ENCODE measurements at places on chromosomes 3 and 15. TPM values are rescaled to one million over a fixed set of nuclear protein-coding genes. Genes with fewer than 3 reads are reported as not detected.

Gene CLRN1
- not detected for total RNA-seq

Gene VGLL3
- 77.4 TPM for total RNA-seq

Gene P2RY1
- total RNA-seq = 1.2 TPM

DNA sequence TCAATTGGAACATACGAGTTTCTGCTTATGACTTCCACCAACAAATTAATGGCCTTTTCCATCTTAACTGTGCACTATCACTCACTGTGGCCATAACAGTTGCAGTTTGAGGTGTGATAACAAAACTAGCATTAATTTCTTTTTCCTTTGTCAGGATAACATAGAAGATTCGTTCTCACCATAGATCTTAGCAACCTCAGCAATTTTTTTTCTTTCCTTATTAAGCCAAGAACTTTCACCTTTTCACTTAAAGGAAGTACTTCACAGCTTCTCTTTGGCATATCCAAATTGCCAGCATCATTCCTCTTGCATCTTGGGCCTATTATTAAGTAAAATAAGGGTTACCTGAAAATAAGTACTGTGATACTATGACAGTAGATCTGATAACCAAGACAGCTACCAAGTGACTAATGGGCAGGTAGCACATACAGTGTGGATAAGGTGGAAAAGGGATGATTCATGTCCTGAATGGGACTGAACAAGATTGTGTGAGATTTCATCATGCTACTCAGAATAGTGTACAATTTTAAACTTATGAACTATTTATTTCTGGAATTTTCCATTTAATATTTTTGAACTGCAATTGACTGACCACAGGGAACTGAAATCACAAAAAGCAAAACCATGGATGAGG is 46.6 kb downstream of the CEP70 start:
- DNase-seq = no peak
- H3K4me1 ChIP-seq = no peaks in the 10 kb centered on the region
- no peak overlapping the region for H3K4me3 ChIP-seq
- H3K36me3 ChIP-seq = peaks cover 31% of the 10 kb centered on the region
- H3K27me3 ChIP-seq = no peaks in the 10 kb centered on the region

Gene STARD5
- 3.8 TPM for total RNA-seq

Gene ADAMTSL3
- total RNA-seq = 0.22 TPM

Gene BOC
- total RNA-seq = 15.3 TPM

DNA sequence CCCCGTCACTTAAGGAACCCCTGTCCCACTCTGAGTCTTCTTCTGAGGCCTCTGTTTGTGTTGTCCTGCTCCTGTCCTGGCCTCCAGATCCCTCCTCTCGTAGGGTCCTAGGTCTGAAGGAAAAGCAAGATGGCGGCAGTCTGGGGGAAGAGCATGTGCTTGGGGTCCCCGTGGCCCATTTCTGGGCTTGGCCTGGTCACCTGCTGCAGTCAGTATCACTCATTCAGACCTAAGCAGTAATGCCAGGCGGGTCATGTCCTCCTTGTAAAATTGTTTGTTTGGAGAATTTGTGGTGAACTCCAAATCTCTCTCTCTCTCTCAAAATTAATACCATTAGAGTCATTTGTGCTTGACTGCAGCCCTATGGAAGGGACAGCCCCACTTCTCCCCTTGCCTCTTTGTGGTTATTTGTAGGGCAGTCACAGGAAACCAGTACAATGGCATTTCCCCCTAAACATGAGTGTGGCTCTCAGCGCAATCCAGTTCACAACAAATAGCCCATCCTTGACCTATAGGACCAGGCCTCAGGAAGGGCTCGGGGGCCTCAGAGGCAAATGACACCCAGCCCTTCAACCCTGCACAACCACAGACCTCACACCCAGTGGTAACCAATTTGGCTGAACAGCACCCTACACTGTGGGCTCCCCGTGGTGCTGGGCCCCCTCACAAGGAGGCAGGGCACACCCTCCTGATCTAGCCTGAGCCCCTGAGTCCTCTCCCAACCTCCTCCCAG is 173.5 kb downstream of the OR4M2 start:
- H3K4me1 ChIP-seq = no peaks in the 10 kb centered on the region
- no peaks in the 10 kb centered on the region for H3K27me3 ChIP-seq

- DNase-seq = no peak
- no peaks in the 10 kb centered on the region for H3K36me3 ChIP-seq
- H3K4me3 ChIP-seq = no peak overlapping the region
These were observed 34.9 kb downstream of the LRRC3B start for GRCh38 chr3:26657348-26657976.

GRCh38 chr3:10783360-10784351 is 32.4 kb upstream of the SLC6A11 start:
- no peaks in the 10 kb centered on the region for H3K4me1 ChIP-seq
- no peak overlapping the region for H3K4me3 ChIP-seq
- DNase-seq = peak; percentile 11
- H3K27ac ChIP-seq = no peak overlapping the region

DNA sequence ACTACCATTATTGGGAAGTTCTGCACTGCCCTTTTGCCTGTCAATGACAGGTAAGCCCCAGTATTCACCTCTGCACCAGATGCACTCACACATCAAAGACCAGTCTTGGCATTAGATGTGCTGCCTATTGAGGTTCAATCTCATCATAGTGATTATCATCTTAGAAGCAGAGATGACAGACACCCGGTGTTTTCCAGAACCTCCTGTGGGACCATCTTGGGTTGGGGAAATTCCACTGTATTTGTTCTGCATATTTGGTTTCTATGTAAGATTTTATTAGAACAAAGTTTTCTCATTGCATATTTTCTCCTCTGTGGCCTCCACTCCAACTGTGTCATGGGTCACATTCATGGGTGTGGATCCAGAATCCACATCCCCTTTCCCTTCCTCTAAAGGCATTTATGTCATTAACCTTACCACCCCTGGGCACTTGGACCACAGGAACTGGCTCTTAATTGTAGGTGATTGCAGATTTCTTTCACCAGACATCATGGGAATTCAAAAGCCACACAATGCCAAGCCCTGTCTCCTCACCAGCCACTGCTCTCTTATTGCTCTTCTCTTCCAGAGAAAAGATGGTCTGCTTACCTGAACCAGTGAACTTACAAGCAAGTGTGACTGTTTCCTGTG is 31.2 kb downstream of the PLA1A start:
- H3K36me3 ChIP-seq = no peaks in the 10 kb centered on the region
- no peaks in the 10 kb centered on the region for H3K27me3 ChIP-seq
- peaks cover 7% of the 10 kb centered on the region for H3K4me1 ChIP-seq
- no peak for DNase-seq
- H3K4me3 ChIP-seq = no peak overlapping the region

DNA sequence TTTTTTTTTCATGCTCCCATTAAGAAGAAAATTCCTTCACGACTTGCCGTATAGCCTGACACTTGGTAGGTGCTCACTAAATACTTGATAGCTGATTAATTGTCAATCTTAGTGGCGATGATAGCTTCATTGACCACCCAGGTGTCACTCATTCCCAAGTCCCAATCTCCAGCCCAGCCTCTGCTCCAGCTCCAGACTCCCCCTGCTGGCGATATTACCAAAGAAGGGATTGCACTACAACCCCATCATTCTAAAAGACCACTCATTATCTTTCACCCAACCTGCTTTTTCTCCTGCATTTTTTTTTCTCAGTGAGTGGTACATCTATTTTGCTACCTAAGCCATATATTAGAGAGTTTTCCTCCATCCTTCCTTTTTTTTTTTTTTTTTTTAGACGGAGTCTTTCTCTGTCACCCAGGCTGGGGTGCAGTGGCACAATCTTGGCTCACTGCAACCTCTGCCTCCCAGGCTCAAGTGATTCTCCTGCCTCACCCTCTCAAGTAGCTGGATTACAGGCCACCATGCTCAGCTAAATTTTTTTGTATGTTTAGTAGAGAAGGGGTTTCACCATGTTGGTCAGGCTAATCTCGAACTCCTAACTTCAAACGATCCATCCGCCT is 19.5 kb upstream of the COMMD2 start:
- H3K36me3 ChIP-seq = no peaks in the 10 kb centered on the region
- no peak overlapping the region for H3K4me3 ChIP-seq
- no peak overlapping the region for H3K27ac ChIP-seq
- H3K27me3 ChIP-seq = no peaks in the 10 kb centered on the region

Gene ATP8B4
- total RNA-seq = 14.4 TPM

Gene CNBP
- total RNA-seq = 480 TPM

- no peaks in the 10 kb centered on the region for H3K27me3 ChIP-seq
- no peak overlapping the region for H3K27ac ChIP-seq
- no peak for DNase-seq
- H3K4me1 ChIP-seq = no peaks in the 10 kb centered on the region
- H3K4me3 ChIP-seq = no peak overlapping the region
- no peaks in the 10 kb centered on the region for H3K36me3 ChIP-seq
These were observed 55.1 kb downstream of the CD47 start for GRCh38 chr3:108035751-108036150.

Gene LINGO1
- total RNA-seq = 0.26 TPM

DNA sequence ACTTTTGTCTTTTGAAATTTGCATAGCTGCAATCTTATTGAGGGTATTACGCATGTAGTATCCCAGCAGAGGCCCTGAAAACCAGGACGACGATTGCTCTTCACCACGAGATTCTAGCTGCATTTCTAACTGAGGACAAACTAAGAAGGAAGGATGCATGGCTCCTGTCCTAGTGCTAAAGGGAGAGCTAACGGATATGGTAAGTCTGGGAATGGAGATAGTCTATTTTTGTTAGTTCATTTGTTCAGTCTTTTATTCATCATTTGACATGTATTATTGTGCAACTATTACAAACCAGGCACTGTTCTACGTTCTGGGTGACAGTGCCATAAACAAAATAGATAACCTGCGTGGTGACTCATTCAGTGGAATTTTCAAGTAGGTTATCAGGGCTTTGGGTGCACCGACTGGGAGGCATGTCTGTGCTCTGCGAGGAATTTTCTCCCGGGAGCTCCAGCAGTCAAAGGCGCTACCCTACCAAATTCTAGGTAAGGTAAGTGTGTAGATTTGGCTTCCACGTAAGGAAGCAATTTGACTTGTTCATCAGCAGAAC is 51.9 kb upstream of the ETV5 start:
- H3K27ac ChIP-seq = no peak overlapping the region
- H3K4me1 ChIP-seq = peaks cover 9% of the 10 kb centered on the region
- H3K27me3 ChIP-seq = no peaks in the 10 kb centered on the region
- H3K4me3 ChIP-seq = no peak overlapping the region

Gene PRR20G
- total RNA-seq = not detected

Gene SLC38A3
- total RNA-seq = 1.4 TPM

DNA sequence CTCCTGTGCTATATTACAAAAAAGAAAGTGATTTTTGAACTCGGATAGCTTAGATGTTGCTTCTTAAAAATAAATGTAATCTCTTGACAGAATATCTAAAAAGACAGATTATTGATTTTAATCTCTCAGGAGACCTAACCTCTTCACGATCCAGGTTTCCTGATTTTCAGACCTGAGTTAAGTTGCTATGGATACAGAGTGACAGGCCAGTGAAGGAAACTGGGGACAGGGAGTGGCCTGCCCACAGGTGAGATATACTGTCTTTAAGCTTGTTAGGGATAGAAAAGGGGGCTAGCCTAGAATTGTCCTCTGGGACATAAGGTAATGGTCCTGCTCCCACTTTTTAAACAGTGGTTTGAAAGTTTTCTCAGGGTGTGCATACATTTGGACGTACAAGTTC is 73.2 kb downstream of the CCNL1 start:
- no peak for DNase-seq
- no peaks in the 10 kb centered on the region for H3K36me3 ChIP-seq
- H3K4me3 ChIP-seq = no peak overlapping the region

- DNase-seq = no peak
- no peak overlapping the region for H3K27ac ChIP-seq
- H3K4me3 ChIP-seq = no peak overlapping the region
- H3K4me1 ChIP-seq = no peaks in the 10 kb centered on the region
- H3K36me3 ChIP-seq = no peaks in the 10 kb centered on the region
- H3K27me3 ChIP-seq = no peaks in the 10 kb centered on the region
These were observed 15.1 kb upstream of the EIF1B start for GRCh38 chr3:40294434-40294833.

Gene COL6A6
- total RNA-seq = 0.06 TPM

Gene RPP25
- total RNA-seq = 0.02 TPM

DNA sequence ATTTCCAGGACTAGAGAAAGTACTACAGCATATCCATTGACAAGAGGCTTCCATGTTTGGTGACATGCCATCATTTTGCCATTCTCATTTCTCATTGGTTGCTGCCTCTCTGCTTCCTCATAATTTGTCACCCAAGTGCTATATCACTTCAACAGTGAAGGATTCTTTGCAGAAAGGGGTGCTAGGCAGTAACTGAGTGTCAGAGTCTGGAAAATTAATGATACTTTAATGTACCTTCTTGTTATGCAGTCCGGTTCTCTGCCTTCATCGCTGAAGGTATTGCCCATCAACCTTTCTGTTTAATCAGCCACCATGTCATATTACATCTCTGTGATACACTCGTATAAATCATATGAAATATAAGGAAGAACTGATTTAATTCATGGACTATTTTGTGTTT is 550.3 kb downstream of the ROBO2 start:
- H3K27ac ChIP-seq = no peak overlapping the region
- H3K36me3 ChIP-seq = no peaks in the 10 kb centered on the region
- no peak for DNase-seq
- H3K4me1 ChIP-seq = no peaks in the 10 kb centered on the region
- no peaks in the 10 kb centered on the region for H3K27me3 ChIP-seq

Gene OIP5
- total RNA-seq = 33.7 TPM

- no peaks in the 10 kb centered on the region for H3K36me3 ChIP-seq
- H3K4me3 ChIP-seq = no peak overlapping the region
- H3K27ac ChIP-seq = peak overlapping the region; percentile 95
- H3K27me3 ChIP-seq = no peaks in the 10 kb centered on the region
- peak; percentile 59 for DNase-seq
These were observed 224.4 kb upstream of the ATP11B start for GRCh38 chr3:182568876-182569275.

GRCh38 chr3:137693791-137694190 is 70.3 kb upstream of the SOX14 start:
- DNase-seq = no peak
- no peaks in the 10 kb centered on the region for H3K36me3 ChIP-seq
- H3K27me3 ChIP-seq = no peaks in the 10 kb centered on the region
- no peak overlapping the region for H3K4me3 ChIP-seq

- H3K27me3 ChIP-seq = no peaks in the 10 kb centered on the region
- H3K27ac ChIP-seq = no peak overlapping the region
- no peaks in the 10 kb centered on the region for H3K36me3 ChIP-seq
- H3K4me3 ChIP-seq = no peak overlapping the region
- no peaks in the 10 kb centered on the region for H3K4me1 ChIP-seq
These were observed 14.1 kb upstream of the CA12 start for GRCh38 chr15:63395730-63396151.

Gene WDR93
- total RNA-seq = not detected

Gene ADPRH
- total RNA-seq = 0.06 TPM

Gene FURIN
- total RNA-seq = 12.0 TPM

Gene ADAMTS9
- total RNA-seq = 6.7 TPM

Gene VIPR1
- total RNA-seq = not detected

Data from SJCRH30 (cell line).